Esophagus mucosa (tissue), 1 donor: ENCODE measurements at places on chromosomes 1 and 21.
A peak's percentile ranks its signal among the peaks of the same experiment; 100 is the strongest.

DNA sequence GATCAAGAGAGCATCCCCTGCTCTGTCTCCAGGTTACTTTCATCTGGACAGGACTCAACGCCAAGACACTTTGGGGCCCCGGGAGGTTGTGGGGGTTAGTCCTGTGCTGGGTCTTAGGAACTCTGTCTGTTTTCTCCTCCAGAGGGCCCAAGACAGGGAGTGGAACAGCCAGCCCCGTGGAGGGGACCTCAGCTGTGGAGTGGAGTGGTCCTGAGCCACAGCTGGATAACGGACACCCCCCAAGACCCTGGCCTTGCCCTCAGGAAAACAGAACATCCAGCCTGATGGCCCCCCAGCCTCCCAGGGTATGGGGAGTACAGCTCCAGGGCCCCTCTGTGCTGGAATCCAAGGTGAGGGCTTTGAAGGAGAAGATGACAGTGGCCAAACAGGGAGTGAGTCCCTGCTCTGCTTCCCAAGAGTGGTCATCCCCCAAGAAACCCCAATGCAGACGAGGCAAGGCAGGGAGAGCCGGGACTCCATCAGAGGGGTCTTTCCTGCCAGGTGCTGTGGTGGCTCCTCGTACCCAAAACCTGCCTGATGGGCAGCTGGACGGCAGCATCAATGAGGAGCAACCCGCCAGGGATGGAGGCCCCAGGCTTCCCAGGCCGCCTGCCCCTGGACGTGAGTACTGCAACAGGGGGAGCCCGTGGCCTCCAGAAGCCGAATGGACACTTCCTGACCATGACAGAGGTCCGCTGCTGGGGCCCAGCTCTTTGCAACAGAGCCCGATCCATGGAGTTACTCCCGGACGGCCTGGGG, 3.5 kb downstream of the KIAA1614 start:
- no peak for ATAC-seq

DNA sequence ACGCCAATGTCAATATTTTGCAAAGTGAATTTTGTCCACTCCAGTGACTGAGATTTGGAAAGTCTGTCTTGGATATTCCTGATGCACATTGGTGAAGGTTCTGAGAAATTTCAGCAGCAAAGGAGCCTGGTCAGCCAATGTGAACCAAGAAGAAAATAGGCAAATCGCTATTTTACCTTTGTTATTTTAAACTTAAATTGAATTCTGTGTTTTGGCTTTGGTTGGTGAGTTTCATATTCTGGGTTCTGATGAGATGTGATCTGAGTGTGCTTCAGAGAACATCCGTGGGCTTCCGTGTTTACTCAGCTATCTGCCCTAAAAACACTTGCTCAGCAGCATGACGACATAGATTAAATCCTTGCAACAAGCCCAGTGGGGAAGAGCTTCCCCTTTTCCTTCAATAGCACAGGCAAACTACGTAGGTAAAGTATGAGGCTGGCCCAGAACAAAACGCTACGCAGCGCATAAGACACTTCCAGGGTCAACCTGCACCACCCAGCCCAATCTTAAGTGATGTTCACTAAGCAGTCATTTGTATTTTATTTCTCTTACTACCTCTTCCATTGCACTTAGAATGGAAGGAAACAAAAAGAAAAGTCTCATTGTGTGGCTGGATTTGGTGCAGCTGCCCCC, 176.4 kb upstream of the KAZN start:
- no peak for ATAC-seq

- peak; percentile 57 for ATAC-seq
Measured at GRCh38 chr1:233090746-233091494, 140.5 kb downstream of the NTPCR start.

DNA sequence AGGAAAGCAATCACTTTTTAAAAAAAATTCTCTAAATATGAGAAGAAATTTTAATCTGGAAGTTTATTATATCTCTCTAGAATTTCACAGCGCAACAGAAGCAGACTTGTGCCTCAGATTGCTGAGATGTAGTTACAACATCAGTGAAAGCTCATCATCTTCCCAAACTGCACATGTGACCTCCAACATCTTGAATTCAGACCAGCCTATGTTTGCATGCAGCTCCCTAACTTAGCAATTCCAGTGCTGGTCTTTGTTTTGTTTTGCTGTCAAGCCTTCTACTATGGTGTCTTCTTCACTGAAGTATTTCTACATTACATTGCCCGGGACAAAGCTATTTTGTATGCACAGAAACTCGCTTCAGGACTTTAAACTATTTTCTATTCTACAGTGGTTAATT, 684.8 kb upstream of the PTBP2 start:
- ATAC-seq: no peak

GRCh38 chr1:157961805-157962762, 31.4 kb upstream of the KIRREL1 start:
- ATAC-seq: peak; percentile 86

DNA sequence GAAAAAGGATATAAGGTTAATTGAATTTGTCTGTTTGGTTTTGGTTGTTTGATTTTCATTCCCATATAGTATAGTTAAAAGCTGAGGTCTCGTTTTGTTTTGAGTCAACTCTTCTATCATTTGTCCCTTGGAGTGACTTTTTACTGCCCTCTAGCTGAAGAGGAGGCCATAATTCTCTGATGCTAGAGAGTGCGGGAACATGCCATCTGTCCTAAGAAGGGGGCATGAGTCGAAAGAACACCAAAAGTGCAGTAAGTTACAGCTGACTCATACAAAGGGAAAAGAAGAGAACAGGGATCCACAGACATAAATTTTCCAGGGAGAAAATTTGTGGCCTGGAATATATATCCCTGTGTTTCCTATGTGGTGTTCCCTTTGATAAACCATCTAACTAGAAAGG, 4.1 kb downstream of the KRTAP21-3 start:
- no peak for ATAC-seq
